ENCODE measurements at places on chromosomes 1 and 21.

DNA sequence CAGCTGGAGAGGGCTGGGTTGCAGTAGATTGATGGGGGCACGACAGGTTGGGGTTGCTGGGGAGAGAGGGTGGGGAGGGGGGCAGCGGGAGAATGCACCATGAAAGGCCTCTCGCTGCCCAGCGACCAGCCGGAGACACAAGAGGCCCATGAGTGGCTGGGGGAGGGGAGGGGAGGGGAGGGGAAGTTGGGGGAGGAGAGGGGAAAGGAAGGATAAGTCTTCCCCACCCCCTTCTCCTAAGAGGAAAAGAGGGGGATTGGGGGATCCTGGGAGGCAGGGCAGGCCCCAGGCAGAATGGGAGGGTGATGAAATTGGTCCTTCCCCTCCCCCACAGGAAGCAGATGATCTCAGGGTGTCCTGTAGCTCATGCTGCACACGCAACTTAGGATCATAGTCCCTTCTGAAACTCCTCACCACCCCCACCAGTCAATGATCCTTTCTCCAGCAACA lies 45.7 kb downstream of the PAX7 start:
- no peak for DNase-seq

DNA sequence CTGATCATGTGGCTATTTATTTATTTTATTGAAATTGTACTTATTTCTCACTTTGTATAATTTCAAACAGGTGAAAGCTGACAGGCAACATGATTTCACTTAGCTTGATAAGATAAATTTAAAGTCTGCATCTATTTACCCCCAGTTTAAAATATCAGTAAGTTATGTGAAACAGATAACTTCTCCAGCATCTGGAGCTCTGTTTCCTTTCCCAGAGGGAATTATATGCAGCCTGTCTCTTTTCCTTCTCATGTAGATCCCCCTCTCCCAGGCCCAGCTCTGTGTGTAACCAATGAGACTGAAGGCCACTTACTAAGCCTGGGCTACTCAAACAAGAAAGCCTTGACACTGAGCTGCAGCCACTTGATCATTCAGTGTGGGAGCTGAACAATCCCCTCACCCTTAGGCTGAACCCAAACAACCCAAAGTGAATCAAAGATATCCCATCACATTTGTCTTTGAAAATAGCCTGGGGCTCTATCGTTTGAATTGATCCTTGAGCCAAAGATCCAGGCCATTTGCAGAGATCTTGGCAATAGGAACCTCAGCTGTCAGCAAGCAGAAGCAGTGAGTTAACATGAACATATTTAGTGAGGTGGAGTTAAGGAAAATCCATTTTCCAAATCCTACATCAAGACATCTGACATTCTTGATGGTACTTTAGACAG lies 383.9 kb downstream of the TGFB2 start:
- DNase-seq: no peak

DNA sequence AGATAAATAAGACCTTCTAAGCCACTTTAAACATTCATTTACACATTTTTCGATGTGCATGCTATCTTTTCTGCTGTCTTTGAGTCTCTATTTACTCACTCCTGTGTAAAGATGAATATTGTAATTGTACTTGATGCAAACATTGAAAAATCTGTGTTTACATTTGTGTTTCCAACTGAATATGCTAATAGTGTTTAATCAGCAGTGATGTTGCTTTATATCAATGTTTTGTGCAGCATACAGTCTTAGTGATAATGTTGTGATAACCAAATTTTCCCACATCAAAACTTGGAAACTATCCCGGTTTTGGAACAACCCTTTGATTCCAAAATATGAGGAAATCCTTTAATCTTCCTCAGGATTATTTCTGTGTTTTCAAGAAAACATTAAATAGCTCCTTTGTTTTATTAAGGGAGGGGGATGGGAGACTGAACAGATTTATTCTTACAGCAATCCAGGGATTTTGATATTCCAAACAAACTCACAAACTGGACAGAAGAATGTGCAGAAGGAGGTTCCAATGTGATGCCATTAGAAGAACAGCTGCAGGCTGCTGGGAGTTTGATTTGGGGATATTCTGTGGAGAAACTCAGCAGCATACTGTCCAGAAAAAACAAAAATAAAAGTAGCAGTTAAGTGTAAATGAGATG lies 248.0 kb downstream of the S1PR1 start:
- DNase-seq: no peak

DNA sequence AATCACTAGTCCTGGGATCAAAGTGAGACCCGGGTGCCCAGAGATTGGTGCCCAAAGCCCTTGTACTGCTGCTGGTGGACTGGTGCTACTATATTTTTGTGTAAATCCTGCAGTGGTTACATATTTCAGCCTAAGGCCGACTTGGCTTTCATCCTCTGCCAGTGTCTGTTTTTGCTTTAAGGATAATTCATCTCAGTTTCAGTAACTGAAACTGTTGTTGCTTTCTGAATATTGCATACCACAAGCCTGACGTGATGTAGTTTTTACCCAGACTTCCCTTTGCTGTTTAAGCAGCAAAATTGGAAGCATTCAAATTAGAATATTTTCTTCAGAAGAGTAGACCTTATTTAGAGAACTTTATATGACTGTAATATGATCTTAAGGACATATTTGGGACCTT lies 341.8 kb downstream of the RYR2 start:
- DNase-seq: no peak

DNA sequence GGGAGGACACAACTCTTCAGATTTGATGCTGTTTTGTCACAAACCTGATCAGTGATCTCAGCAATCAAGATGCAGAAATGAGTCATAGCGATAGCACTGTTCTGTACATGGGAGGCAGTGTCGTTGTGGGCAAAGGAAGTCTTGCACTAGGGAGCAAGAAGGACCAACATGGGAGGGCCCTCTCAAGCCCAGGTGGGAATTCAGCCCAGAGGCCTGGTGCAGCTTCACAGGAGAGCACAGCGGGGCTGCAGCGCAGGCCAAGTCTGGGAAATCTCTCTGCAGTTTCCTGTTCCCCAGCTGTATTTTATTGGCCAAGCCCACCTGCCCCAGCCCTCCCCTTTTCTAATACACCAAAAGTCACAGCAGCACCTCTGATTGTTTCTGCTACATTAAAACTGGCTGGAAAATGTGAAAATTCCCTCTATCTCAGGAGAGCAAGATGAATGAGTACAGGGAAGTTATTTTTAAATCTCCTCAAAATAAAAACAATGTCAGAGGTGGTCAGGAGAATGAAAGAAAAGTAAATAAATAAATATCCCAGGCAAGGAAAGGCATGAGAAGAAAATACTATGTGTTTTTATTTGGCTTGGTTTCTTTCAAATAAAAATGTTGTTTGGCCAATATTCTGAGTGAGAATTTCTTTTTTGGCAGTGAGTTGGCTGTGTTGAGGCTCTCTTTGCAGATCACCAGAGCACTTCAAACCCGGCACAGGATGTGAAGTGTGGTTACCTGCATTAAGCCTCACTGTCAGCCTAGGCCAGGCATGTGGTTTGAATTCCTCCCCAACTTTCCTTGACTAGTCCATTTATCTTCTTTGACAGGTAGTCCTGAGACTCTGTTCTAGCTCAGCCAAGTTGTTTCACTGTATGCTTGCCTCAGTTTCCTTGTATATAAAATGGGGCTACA lies 422.1 kb downstream of the PLPP3 start:
- no peak for DNase-seq

DNA sequence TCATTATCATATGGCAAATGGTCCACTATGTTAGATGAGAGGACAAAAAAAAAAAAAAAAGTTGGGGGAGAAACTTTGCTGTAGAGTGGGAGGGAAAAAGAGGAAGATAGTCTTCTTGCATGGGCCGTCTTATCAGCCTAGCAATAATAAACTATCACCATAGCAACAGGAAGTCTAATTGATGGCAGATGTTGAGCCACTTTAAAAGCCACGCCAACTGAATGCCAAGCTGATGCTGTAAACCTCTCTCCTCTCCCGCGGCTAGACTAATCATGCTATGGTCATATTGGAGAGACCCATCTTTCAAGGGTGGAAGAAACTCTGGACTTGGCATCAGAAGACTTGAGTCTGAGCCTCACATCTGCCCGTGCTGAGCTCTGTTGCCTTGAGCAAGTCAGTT lies 122.2 kb upstream of the HOOK1 start:
- DNase-seq: peak; percentile 93

DNA sequence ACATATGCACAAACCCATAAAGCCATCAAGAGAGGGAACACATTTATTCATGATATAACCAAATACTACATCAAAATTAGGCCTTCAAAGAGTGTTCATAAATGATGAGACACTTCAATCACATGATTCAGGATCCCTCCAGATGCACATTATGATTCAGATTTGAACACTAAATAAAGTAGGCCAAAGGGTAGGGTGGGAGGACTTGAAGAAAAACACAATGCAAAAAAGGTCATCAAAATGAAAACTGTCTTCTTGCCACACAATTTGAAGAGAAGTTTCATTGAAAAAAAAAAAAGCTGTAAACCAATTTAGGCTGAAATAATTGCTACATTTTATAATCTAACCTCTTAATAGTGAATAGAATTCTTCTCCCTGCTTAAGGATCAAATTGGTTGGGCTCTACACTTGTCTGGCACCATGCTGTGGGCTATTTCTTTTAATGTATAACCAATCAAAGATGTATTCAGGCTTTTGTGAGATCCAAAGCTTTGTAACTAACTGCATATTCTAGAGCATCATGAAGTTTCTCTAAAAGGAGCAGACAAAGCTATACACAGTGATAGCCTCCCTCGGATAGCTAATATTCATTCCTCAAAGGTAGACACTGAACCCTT lies 58.1 kb downstream of the ZSWIM5 start:
- no peak for DNase-seq

GRCh38 chr1:31398246-31398645 lies 14.8 kb upstream of the SERINC2 start:
- no peak for DNase-seq

- no peak for DNase-seq
These were observed 6.3 kb downstream of the HPCA start for GRCh38 chr1:32892368-32893197.

DNA sequence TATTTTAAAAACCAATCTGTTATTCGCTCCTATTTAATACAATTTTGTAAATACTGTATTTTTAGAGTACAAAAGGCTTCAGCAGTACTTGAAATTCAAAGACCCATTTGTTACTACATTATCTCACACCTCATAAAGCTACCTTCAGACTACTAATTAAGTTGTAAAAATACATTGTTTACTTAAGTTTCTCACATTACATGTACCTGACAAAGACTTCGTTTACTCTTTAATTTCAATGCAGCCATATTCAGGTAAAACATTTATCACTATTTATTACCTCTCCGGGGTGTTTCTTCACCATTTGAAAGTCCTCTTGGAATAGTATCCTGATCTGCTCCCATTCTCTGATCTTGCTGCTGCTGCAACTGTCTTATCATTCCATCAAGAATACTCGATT lies 55.2 kb downstream of the BRWD1 start:
- DNase-seq: no peak

- no peak for DNase-seq
These were observed 13.5 kb downstream of the MOV10 start for GRCh38 chr1:112687785-112688496.

- no peak for DNase-seq
These were observed 123.7 kb upstream of the EDN2 start for GRCh38 chr1:41608211-41608610.

- no peak for DNase-seq
These were observed 241.0 kb downstream of the DISC1 start for GRCh38 chr1:231867607-231868006.

- no peak for DNase-seq
These were observed 948 bp downstream of the TXLNA start for GRCh38 chr1:32180186-32181060.

GRCh38 chr1:95660736-95661135 lies 426.7 kb downstream of the RWDD3 start:
- no peak for DNase-seq

DNA sequence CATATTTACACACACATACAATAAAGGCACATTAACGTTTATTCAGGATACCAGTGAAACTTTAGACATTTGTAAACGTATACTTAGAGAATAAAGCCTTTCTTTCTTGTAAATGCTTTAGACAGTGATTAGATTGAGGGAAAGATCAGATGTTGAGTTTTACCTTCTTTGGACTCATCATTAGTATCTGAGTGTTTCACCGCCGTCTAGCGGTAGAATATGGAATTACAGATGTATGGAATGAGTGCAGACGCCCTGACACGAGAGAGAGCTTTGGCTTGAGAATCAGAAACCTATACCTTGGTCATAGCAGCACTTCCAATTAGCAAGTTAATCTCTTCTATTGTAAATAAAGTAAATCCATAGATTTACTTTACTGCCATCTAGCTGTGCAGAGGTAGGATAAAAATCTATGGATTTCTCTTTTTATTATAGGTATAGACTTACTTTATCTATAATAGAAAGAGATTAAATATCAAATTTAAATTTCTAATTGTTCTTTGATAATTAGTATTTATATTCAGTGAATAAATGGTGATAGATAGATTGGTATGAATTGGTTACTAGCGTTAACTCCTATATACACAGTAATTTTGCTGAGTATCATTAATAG lies 12.6 kb downstream of the FLG2 start:
- no peak for DNase-seq

GRCh38 chr1:161098210-161099068 lies at the start of gene KLHDC9:
TSS of gene KLHDC9 (plus strand) at chr1:161098361. CDS start at chr1:161098536, 175 bp downstream.
- peak; percentile 68 for DNase-seq

- DNase-seq: no peak
These were observed 32.9 kb upstream of the RASAL2 start for GRCh38 chr1:178060789-178061556.

DNA sequence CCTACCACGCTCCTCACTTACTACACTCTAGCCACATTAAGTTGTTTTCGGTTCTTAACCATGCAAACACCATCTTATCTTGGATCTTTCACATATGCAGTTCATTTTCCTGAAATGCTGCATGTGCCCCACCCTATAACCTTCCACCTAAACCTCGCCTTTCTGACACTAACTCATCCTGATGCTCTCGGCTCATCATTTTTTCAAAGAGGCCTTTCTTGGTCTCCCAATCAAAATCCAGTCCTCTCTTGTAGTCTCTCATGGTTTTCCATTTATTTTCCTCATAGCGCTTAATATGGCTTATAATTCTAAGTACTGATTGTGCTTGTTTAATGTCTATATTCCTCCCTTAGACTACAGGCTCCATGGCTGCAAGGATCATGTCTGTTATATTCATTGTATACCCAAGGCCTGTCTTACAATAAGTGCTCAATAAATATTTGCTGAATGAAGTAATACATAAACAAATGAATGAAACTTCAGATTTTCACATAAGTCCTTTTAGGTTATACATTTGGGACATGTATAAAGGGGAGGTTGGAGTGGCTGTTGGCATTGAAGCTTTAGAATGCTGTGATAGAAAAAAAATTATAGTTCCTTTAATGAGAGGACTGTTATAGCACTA lies 79.2 kb upstream of the CDC42BPA start:
- DNase-seq: no peak

- DNase-seq: no peak
These were observed 25.4 kb downstream of the OLFM3 start for GRCh38 chr1:101971304-101971703.

GRCh38 chr1:99544328-99544727 lies 101.6 kb upstream of the PALMD start:
- no peak for DNase-seq

GRCh38 chr1:182611787-182612186 lies 7.6 kb upstream of the RGS16 start:
- DNase-seq: peak; percentile 98
